Activated gamma-delta T cell treated with Interleukin-2 at 50 U/mL for 16 hours (primary cell): ENCODE measurements at places on chromosomes 5 and 9.

DNA sequence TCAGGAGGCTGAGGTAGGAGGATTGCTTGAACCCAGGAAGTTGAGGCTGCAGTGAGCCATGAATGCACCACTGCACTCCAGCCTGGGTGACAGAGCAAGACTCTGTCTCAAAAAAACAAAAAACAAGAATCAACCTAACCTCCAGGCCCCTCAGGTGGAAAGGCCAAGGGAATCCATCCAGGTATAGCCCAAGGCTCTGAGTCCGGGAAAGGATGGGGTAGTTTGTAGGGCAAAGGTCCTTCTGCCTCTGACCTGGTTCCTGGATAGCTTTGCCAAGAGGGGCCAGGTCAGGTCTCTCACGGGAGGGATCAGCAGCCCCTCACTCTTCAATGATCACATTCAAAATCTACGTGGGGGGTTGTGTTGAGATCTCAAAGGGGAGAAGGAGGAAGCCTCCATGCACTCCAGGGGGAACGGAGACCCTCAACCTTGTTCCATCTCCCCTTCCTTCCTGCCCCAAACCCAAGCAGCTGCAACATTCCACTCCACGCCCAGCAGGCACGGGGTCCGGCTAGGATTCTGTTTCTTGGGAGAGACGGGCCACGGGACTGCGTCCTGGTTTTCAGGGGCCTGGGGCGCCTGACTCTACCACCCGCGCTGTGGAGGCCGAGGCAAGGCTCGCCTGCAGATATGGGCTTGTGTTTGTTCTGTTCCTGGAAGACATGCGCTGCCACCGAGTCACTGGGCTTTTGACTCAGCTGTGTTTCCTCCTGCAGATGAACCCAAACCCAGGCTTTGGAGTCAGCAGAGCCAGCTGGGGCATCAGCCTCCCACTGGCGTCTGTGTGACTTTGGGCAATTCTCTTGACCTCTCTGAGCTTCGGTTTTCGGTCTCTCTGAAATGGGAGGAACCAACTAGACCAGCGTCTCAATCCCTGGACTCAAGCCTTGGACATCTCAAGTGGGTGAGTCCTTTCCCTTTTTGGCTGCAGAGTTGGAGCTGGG, 35.5 kb downstream of the PLPP7 start:
- no peak for DNase-seq

- DNase-seq, result no peak
Observed at GRCh38 chr5:6397536-6398269, 19.4 kb upstream of the MED10 start.

DNA sequence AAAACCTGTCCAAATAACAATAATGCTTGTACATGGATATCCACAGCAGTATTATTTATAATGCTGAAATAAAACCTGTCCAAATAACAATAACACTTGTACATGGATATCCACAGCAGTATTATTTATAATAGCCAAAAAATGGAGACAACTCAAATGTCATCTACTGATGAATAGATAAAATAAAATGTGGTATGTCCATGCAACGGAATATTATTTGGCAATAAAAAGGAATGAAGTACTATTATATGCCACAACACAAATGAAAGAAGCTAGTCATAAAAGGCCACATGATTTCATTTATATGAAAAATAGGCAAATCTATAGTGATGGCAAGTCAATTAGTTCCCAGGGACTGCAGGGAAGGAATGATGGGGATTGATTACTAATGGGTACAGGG, 31.8 kb upstream of the GRAMD2B start:
- DNase-seq, result no peak

DNA sequence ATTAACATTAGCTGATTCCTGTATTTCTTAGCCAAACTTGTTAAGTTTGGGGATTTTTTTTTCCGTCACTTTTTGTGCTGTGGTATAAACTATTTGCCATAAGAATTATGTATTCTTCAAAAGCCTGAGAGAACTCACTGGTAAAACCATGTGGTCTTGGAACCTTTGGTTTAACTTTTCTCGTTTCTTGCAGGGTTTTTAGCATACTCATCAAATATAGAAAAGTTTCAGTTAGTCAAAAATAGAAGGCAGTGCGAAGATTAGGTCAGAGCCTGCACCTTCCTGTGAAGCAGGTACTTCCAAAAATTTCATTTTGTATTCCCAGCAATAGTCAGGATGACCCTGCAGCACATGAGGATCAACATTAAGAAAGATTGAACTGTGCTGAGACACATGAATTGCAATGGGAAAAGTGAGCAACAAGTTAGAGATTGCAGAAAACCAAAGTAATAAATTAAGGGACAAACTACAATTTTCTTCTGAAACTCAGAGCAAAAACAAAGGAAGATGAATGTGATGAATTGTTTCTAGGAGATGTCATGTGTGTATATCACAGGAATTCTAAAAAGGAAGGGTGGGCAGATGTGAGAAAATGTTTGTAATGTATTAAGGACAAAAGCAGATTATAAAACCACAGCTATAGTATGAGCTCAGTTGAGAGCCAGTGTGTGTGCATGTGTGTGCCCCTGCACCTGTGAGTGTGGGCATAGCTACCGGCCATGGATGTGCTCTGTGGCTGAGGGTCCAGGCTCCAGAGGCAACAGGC, 102.2 kb downstream of the ANGPTL2 start:
- DNase-seq, result no peak

DNA sequence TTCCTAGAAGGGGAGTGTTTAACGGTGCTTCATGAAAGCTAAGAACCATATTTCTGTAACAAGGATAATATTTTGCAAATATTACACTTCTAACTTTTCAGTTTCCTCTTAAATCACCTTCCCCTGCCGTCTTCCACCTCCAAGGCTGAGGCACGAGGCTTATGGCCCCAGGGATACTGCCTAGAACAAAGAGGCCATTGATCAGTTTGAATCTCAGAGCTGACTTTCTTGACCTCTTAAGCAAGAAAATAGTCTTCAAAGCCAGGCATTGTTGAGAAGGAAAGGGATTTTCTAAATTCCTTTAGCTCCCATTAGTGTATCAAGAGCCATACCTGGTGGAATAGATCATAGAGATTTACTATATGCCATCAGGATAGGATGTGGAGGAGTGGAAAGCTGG, 566.2 kb downstream of the BNC2 start:
- DNase-seq, result no peak

DNA sequence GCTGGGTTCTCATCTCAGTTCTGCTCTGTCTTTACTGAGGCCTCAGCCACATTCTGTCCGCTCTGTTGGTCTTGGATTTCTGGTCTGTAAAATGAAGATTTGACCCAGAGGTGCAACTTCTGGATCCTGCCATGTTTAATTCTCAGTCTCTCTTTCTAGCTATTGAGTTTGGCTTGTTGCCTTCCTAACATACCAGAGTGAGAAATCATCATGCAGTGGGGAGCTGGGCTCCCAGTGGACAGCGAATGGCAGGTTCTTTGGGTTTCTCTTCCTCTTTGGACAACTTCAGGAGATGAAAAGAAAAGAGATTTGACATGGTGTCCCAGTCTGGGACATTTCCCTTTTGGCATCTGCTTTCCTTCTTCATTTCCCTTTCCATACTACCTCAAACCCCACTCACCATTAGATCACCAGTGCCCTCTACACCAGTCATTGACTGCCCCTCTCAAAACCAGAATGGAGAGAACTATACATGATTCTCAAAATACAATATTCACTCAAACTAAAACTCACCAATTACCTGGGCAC, 334.7 kb downstream of the ACTL7B start:
- DNase-seq, result no peak

- DNase-seq, result no peak
Observed at GRCh38 chr5:14357441-14357840, 214.3 kb downstream of the TRIO start.

DNA sequence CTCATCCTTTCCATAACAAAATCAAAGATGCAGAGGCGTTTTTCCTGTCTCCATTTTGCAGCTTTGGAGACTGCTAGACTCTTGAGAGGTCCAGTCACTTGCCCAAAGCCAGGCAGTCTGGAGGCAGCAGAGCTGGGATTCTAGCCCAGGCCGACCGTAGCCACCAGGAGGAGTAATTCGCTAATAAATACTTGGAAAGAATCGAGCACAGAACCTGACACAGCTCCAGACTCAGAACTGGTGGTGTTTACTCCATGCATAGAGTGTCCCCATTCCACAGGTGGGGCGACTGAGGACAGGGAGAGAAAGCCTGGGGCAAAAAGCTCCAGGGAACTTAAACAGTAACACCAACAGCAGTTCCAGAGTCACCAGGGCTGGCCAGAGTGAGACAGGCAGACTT, 10.7 kb upstream of the CERCAM start:
- no peak for DNase-seq

DNA sequence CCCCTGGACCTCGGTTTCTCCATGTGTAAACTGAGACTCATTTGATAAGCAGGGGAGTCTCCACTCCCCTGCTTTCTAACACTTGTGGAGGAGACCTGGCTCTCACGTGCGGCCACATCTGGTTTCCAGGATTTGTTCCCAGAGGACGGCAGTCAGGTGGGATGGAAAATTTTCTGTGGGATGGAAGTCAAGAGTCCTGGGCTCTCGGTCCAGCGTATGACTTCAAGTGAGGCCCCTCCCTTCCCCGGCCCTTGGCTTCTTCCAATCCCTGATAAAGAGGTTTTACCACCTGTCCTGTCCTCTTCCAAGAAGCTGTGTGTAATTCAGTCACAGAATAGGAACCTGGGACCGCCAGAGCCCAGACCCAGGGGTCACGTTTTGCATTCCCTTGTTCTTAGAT, 35.0 kb downstream of the TMOD1 start:
- DNase-seq, result no peak

GRCh38 chr9:86925686-86926085, 21.6 kb downstream of the GAS1 start:
- no peak for DNase-seq

- DNase-seq, result no peak
Observed at GRCh38 chr9:107929443-107929842, 439.9 kb upstream of the KLF4 start.

- DNase-seq, result no peak
Observed at GRCh38 chr5:77391240-77391765, 100.8 kb downstream of the WDR41 start.

- DNase-seq, result no peak
Observed at GRCh38 chr5:132234684-132235062, 7.0 kb upstream of the P4HA2 start.

GRCh38 chr5:17058438-17058837, 122.3 kb upstream of the MYO10 start:
- no peak for DNase-seq

DNA sequence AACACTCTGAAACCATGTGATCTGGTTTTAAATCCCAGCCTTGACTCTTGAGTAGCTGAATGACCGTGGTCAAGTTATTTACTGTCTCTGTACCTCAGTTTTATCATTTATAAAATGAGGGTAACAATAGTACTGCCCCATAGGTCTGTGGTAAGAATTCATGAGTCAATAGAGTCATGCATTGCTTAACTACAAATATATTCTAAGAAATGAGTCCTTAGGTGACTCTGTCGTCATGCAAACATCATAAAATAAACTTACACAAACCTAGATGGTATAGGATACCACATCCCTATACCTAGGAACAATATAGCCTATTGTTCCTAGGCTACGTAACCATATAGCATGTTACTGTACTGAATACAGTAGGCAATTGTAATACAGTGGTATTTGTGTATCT, 20.3 kb upstream of the ABCA1 start:
- DNase-seq, result no peak

DNA sequence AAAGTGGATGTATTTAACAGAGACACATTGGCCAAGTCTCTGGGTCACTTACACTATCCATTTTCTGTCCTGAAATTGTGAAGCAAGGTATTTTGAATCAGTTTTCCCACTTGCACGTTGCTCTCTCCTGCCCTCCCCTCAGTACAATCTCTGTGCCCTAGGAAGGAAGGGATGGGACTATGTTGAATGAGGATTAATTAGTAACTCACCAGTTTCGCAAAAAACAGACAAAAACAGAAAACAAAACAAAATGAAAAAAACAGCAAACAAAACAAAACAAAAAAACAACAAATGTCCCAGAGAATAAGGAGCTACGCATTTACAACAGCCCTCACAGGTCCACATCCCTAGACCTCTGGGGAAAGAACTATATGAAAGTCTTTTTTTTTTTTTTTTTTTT, 1.1 kb upstream of the CD14 start:
- no peak for DNase-seq

DNA sequence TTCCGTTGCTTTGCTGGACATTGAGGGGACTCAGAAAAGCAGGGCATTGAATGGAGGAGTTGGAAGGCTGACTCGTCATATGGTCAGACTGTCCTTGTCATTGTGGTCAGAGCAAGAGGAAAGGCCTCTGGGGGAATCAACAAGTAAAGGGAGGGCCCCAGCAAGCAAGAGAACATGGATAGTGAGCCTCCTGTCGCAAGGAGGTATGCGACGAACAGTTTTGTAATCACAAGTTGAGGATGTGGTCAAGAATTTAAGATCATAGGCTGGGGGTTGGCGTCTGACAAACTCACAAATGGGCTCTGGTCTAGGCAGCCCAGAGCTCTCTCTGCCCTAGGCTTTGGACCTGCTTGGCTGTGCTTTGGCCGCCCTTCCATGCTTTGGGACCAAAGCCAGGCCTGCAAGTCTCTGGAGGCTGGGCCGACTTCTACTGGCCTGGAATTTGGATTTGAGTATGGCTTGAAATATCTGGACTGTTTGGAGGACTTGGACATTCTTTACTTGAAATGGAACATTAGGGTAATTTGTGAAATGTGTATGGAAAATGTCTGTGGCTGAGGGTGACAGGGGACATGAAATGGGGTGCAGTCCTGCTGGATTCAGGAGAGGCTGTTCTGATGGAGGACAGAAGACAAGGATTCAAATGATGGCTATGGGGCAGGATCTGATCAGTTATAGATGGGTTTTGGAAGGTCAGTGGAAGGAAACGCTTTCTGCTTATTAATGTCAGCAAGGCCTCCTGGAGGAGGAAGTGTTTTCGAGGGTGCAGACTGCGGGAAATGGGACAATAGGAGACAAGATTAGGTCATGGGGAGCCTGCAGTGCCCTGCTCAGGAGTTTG, 19.2 kb upstream of the NDST1 start:
- no peak for DNase-seq

GRCh38 chr5:119386596-119387344, 31.0 kb downstream of the TNFAIP8 start:
- no peak for DNase-seq
